ENCODE measurements at places on chromosomes 7 and 10.
A peak's percentile ranks its signal among the peaks of the same experiment; 100 is the strongest.

GRCh38 chr10:95655571-95656290 lies 780 bp downstream of the ALDH18A1 start:
- DNase-seq = no peak

- DNase-seq = no peak
These were observed 32.1 kb upstream of the HECTD2 start for GRCh38 chr10:91378061-91378460.

GRCh38 chr7:112897839-112898431 lies 107.7 kb upstream of the TMEM168 start:
- DNase-seq = no peak

GRCh38 chr10:49613165-49613881 lies 514 bp upstream of the CHAT start:
- no peak for DNase-seq

DNA sequence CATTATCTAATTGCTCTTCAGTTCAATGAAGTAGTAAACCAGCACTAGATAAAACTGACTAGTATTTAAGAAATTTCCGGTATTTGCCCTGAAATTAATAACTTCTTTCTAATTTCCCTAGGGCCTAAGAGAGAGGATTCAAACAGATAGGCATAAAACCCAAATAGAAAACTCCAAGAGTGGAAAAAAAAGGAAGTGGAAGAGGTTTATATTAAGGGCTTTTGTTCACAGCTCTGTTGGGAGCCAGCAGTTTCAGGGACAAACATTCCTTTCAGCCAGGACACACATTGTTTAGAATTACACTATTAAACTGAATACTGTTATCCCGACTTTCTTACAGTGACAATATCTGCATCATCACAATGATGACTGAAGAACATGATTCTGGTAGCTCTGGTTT lies 3.6 kb downstream of the ODAD2 start:
- no peak for DNase-seq

DNA sequence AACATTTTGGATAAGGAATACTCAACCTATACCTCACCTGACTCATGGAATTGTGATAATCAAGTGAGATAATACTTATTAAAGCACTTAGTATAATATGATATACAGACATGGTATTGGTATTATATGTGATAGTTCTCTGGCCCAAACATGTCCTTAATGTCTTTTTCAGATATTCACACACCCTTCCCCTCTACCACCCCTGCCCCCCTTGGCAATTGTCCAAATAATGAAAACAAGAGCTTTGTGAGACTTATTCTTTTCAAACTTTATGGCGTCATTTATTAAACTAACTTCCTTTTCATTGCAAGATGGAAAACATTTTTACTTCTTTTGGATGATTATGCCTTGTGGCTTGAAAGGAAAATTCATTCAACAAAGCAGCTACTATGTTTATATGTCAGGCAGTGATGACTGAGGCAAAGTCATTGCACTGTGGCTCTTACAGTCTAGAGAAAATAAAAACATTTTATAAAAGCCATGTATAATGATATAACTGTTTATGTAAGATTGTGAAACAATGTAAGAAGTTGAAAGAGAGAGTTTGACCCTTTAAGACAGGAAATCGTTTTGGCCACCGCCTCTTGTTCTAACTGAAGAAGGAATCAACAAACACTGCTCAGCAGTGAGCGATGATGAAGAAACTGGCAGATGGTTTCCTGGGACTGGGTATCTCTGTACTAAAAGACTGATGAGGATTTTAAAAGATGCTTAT lies 27.4 kb downstream of the MINPP1 start:
- DNase-seq = no peak

DNA sequence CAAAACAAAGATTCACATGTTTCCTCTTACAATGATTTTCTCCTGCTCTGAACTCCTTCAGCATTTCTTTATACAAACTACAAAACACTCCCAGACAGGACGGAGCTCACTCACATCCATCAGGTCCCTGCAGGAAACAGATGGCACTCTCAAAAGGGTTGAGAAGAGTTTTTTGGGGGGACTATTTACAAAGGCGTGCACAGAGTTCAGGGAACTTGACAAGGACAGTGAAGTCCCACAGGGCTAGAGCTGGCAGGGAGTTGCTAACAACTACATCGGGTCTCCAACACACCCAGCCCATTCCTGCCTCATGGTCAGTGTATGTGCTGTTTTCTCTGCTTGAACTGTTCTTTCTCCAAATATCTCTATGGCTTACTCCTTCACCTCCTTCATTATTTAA lies 24.7 kb upstream of the YAE1 start:
- no peak for DNase-seq

GRCh38 chr7:105768898-105769507 lies 107.4 kb downstream of the ATXN7L1 start:
- DNase-seq = no peak

DNA sequence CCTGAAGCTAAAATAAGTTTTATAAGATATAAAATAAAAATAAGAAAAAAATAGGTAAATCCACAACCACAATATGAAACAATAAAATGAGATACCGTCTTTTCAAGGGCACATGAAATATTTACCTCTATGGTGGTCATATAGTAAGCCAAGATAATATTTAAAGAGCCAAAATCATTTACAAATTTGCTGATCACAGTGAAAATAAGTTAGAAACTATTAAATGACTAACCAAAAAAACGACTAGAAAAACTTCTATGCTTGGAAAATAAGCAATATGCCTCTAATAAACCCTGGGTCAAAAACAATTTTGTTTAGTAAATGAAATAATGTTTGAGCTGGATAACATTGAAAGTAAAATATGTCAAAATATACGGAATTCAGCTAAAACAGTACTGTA lies 535.2 kb downstream of the GRID1 start:
- no peak for DNase-seq

- DNase-seq = peak; percentile 63
These were observed 105.5 kb upstream of the NPSR1 start for GRCh38 chr7:34552502-34552901.

- DNase-seq = no peak
These were observed 21.9 kb upstream of the DPYSL4 start for GRCh38 chr10:132164761-132165278.

DNA sequence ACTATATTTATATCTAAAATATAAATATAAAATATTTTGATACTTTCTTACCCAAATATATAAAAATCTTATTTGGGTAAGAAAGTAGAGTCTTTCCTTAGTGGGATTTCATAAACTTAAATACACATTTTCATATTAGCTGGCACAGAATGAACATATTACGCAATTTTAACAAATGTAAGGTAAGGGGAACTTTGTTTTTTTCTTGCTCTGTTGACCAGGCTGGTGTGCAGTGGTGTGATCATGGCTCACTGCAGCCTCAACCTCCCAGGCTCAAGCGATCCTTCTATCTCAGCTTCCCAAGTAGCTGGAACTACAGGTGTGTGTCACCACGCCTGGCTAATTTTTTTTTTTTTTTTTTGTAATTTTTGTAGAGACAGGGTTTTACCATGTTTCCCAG lies 18.3 kb downstream of the CYP26A1 start:
- DNase-seq = no peak

- DNase-seq = no peak
These were observed 81.4 kb downstream of the ZNF33B start for GRCh38 chr10:42556931-42557330.

GRCh38 chr7:69763513-69763912 lies 165.2 kb downstream of the AUTS2 start:
- DNase-seq = no peak

GRCh38 chr7:83751217-83751616 lies 102.3 kb upstream of the SEMA3E start:
- DNase-seq = no peak

- DNase-seq = no peak
These were observed 128.6 kb downstream of the CCNY start for GRCh38 chr10:35464825-35465456.

DNA sequence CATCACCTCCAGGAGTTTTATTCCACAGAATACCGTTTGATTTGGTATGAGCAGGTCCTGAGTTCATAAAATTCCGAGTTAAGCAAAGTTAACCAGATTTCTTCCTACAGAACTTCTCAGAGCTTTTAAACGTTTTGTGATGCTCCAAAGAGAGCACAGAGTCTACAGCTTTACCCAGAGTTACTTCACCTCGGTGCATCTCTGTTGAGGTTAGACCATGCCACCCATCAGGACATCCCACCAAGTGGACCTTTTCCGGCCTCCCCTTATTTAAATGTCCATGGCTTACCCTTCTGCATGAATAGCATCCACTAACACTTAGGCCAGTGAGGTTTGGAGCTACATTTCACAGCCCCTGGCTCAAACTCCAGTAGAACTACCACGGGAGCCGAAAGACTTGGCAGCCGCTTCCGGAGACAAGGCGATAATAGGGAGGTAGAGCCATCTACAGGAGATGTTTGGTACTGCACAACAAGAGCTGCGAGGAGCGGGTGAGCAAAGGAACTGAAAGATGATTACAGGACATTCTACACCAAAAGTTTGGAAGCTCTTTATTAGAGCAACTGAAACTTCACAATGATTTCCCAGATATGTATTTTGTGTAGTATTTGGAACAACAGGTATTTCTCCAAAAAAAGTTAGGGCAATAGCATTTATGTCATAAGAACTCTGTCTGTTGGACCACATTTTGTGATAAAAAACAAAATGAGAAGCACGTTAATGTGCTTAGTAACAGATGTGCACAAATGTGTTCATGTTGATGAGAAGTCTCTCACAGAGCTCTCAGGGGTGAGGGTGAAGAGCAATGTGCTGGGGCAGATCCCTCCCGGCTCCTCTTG lies 174.7 kb downstream of the HERPUD2 start:
- peak; percentile 92 for DNase-seq
